Fibroblast of lung (primary cell): ENCODE measurements at places on chromosomes 6 and 20. TPM values are rescaled to one million over a fixed set of nuclear protein-coding genes. Genes with fewer than 3 reads are reported as not detected.

The PTGIS gene
- 41.5 and 79.1 TPM in 2 replicates for total RNA-seq

The PDE10A gene
- total RNA-seq, result under 0.01 TPM in 2 replicates

The SLC12A5 gene
- total RNA-seq, result 0.26 and 0.50 TPM in 2 replicates

The BHLHE23 gene
- not detected in 2 replicates for total RNA-seq

The OR2H2 gene
- not detected in 2 replicates for total RNA-seq

The LY6G6D gene
- total RNA-seq, result not detected in 2 replicates

The HTR1E gene
- not detected in 2 replicates for total RNA-seq

The GNRH2 gene
- total RNA-seq, result not detected in 2 replicates
